ENCODE measurements at places on chromosomes 16 and 17.

DNA sequence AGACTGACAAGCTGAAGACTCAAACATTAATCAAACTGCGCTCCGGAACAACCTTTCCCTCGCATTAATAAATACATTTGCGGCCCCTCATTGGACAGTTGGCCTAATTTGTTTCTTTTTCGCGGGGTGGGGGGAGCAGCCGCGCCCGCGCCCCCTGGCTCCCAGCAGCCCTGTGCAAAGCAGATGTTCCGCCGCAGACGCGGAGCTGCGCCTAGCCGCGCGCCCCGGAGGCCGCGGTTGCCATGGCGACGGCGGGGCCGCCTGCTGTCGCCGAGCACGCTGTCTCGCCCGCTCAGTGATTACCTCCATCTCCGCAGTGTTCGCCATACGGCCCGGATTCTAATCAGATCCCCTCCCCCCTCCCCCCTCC is 25.5 kb downstream of the COPZ2 start:
- DNase-seq: peak; percentile 71

GRCh38 chr16:73523209-73523608 is 475.3 kb upstream of the ZFHX3 start:
- DNase-seq: no peak

- peak; percentile 59 for DNase-seq
These were observed 6.2 kb downstream of the JPH3 start for GRCh38 chr16:87608400-87608985.

- DNase-seq: no peak
These were observed 182.6 kb downstream of the NTN1 start for GRCh38 chr17:9203771-9204425.

DNA sequence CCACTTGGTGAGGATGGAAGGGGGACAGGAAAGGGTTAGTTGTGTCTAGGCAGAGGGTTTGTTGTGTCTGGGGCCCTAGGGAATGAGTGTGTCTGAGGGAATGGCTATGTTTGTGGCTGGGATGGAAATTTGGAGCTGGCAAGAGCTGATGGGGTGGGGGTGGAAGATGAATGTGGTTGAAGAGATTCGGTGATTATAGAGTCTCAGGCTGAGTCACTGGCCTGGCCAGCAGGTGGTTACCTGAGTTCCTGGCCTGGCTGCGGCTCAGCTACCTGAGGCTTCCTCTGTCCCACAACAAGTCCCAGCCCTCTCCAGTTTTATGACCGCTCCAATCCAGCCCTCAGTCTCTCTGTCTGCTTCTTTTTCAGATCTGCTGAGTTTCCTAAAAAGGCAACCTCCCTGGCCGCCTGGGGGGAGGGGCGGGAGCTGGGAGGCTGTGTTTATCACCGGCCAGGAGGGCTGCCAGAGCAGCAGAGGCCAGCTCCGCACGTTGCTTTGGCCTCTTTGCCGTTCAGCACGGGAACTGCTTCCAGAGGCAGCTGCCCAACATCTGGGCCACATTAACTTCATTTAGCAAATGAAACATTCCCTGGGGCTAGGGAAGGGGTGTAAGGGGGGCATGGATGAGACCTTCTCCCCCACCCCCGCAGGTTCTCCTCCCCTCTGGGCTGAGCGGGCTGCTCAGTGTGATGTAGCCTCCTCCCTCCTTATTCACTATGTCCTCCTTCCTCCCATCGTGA is 21.8 kb downstream of the ITGB3 start:
- DNase-seq: no peak

GRCh38 chr16:51393381-51394005 is 242.4 kb upstream of the SALL1 start:
- no peak for DNase-seq
